ENCODE measurements at places on chromosomes 7 and 10. TPM values are rescaled to one million over a fixed set of nuclear protein-coding genes. Genes with fewer than 3 reads are reported as not detected.

DNA sequence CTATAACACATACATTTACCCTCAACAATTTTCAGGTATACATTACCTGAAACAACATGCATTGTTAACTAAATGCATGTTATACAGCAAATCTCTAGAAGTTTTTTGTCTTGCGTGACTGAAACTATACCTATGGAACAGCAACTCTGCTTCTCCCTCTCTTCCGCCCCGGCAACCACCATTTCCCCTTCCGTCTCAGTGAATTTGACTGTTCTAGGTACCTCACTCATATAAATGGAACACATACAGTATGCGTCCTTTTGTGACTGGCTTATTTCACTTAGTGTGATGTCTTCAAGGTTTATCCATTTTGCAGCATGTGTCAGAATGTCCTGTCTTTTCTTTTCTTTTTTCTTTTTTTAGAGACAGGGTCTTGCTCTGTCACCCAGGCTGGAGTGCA lies 22.5 kb downstream of the CALHM2 start:
- DNase-seq, result no peak

DNA sequence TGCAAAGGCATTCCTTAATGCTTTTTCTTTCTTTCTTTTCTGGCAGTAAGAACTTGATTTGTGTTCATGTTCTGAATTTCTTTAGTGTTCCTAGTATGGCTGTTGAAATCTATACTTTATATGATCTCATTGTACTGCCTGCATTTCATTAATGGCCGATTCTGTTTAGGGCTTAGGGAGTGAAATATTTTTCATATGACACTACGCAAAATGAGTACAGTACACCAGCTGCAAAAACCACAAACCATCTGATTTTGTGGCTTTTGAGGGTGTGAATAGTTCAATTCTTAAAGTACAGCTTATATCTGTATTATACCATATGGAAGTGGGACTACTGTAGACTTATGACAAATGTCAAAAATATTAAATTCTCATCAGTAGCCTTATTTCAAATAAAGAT lies 69.1 kb upstream of the FOXP2 start:
- no peak for DNase-seq

- DNase-seq, result no peak
Observed at GRCh38 chr7:4731803-4732202, 43.6 kb upstream of the AP5Z1 start.

Gene NSMCE4A
- total RNA-seq, result 29.0 TPM

Gene SKIDA1
- 1.8 TPM for total RNA-seq

Measured in cardiac septum (tissue), 1 donor.